Left ventricle myocardium inferior (tissue), 1 donor: ENCODE measurements at places on chromosomes 2 and 18. TPM values are rescaled to one million over a fixed set of nuclear protein-coding genes. Genes with fewer than 3 reads are reported as not detected.

SGPP2 gene
- 2.3 TPM for total RNA-seq

DNA sequence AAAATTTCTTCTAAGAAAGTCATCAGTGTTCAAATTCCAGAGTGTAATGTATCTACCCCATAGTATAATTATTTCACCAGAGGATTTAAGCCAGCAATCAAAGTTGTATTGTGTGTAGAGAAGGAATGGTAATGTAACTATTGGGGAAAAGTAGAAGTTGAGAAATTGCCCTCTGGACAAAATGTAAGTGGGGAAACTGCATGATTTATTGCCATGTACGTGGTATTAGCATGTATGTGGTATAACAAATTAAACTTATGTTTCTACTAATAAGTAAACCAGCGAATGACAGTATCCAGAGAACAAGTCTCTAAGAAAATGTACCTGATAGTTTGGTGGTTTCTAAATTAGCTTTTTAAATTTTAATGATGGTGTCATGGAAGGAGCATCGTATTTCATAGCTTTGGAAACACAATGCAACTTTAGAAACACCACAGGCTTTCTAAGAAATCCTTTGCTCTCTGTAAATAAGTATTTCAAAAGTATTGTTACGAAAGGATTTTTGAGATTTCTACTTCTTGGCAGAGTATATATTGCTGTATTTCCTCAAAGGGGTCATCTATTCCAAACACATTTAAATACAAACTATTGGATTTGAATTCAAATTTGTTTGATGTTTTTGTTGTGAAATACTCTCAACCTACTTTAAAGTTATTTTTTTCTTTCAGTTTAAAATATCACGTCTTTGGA is 1018.9 kb upstream of the ZEB2 start:
- DNase-seq, result no peak

DNA sequence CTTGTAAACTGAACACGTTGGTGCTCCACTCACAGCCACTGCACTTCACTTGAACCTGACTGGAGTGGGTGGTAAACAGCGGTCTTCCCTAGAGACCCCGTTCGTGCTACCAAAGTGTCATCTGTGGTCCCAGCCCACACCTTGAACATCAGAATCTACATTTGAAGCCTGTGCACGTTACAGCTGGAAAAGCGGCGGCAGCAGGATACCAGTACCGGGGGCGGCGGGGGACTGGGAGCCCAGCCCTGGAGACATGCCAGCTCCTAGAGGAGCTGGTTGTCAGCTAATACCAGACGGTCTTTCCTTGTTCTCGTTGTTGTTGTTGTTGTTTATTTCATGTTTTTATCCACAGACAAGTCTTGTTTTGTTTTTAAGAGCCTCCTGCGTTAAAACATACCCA is 156.7 kb downstream of the WDSUB1 start:
- DNase-seq, result peak; percentile 57

DNA sequence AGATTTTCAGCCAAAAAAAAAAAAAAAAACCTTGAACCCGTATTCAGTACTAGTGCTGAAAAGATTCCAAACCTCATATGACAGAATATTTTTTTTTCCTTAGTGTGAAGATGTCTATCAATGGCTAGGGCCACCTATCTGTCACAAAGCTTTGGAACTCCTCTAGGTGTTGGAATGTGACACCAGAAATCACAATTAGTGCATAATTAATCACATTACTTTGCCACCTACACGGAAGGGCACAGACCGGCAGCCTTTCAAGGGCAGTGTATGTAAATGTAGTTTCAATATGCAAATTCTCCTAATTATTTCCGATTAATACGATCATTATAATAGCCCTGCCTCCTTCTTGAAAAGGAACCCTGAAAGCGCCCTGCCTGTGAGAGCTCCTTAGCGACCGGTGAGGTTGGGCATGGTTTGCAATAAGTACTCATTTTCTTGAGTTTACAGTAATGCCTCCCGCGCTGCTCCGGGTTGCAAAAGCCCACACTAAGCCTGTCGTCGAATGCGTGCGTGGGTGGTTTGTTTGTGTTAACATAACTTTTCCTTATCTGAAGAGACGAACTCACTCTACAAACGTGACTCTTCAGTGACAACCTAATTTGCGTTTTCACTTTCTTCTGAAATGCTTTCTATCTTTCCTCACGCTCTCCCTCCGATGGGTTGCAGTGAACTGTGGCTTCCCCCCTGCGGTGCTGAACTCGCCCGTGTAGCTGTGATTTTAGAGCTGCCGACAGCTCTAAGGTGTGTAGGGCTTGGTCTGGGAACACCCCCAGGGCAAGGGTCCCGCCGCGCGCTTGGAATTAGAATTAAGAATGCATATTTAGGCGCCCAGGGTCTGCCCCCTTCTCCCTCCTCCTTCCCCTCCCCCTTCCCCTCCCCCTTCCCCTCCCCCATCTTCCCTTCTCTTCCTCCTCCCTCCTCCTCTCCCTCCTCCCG is 765 bp upstream of the ID2 start:
- DNase-seq, result peak; percentile 53

UGT1A8 gene
- total RNA-seq, result not detected

GPR45 gene
- not detected for total RNA-seq

FAP gene
- total RNA-seq, result 0.71 TPM

- DNase-seq, result no peak
Observed at GRCh38 chr2:71608441-71608840, 155.1 kb downstream of the DYSF start.

DNA sequence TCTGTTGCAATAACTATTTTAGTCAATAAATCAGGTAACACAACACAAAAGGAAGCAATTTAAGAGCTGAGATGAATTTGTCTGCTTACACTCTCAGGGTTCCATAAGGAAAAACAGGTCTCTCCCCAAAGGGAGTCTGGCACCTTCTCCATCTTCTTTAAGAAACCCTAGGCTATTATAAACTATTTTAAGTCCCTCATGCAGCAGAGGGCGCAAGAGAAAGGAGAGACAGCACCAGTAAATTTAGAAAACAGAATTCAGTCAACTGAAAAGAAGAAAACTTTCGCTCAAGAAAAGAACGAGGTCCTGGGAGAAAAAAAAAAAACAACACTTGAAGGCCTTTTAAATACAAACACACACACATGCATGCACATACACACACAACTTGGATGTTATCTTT is 19.1 kb downstream of the SULT1C4 start:
- DNase-seq, result no peak

DNA sequence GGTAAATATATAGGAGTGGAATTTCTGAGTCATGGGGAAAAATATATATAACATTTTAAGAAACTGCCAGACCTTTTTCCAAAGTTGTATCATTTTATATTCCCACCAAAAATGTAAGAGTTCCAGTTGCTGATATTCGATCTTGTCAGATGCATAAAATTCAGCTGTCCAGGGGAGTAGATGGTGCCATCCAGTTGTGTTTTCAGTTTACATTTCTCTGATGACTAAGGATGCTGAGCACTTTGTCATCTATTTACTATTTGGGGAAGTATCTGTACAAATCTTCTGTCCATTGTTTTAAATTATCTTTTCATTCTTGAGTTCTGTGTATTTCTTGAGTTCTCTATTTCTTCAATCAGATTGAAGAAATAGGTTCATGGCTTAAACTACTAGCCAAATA is 126.1 kb downstream of the RTN4 start:
- DNase-seq, result no peak
